Breast epithelium (tissue), 4 donors: ENCODE measurements at places on chromosomes 12 and 14.

- H3K27me3 ChIP-seq = no peaks in the 10 kb centered on the region
- H3K4me3 ChIP-seq = no peak overlapping the region
- no peaks in the 10 kb centered on the region for H3K4me1 ChIP-seq
- H3K27ac ChIP-seq = no peak overlapping the region
- DNase-seq = no peak
- no peaks in the 10 kb centered on the region for H3K36me3 ChIP-seq
Observed at GRCh38 chr12:68276402-68276930, 23.1 kb upstream of the IL22 start.

GRCh38 chr12:96521895-96522682 lies 32.7 kb downstream of the CFAP54 start:
- no peaks in the 10 kb centered on the region for H3K4me1 ChIP-seq
- no peak overlapping the region for H3K27ac ChIP-seq
- no peaks in the 10 kb centered on the region for H3K27me3 ChIP-seq
- no peak overlapping the region for H3K4me3 ChIP-seq
- no peaks in the 10 kb centered on the region for H3K36me3 ChIP-seq

GRCh38 chr12:123058980-123059379 lies 78.5 kb downstream of the ARL6IP4 start:
- no peaks in the 10 kb centered on the region for H3K27me3 ChIP-seq
- H3K4me1 ChIP-seq = peaks cover 14% of the 10 kb centered on the region
- no peak for DNase-seq
- no peaks in the 10 kb centered on the region for H3K36me3 ChIP-seq
- no peak overlapping the region for H3K4me3 ChIP-seq

GRCh38 chr14:76672123-76672522 lies 89.1 kb upstream of the VASH1 start:
- H3K27me3 ChIP-seq = no peaks in the 10 kb centered on the region
- no peak overlapping the region for H3K27ac ChIP-seq
- H3K36me3 ChIP-seq = no peaks in the 10 kb centered on the region
- no peaks in the 10 kb centered on the region for H3K4me1 ChIP-seq

DNA sequence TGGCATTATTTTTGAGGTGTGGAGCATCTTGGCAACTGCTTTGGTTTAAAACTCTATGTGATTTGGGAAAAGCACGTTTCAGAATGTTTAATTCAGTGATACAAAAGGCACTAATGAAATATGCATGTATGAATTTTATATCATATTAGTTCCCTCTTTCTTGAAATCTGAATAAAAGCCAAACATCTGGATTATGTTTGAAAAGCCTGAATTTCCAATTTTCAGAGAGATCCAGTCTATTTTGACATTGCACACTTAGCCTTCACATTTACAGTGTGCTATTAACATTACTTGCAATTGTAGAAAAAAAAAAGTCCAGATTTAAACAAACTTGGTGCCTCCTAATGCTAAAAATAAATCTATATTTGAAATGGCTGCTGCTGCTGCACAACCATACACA lies 219.1 kb upstream of the NPAS3 start:
- no peaks in the 10 kb centered on the region for H3K27me3 ChIP-seq
- no peaks in the 10 kb centered on the region for H3K36me3 ChIP-seq
- no peaks in the 10 kb centered on the region for H3K4me1 ChIP-seq

DNA sequence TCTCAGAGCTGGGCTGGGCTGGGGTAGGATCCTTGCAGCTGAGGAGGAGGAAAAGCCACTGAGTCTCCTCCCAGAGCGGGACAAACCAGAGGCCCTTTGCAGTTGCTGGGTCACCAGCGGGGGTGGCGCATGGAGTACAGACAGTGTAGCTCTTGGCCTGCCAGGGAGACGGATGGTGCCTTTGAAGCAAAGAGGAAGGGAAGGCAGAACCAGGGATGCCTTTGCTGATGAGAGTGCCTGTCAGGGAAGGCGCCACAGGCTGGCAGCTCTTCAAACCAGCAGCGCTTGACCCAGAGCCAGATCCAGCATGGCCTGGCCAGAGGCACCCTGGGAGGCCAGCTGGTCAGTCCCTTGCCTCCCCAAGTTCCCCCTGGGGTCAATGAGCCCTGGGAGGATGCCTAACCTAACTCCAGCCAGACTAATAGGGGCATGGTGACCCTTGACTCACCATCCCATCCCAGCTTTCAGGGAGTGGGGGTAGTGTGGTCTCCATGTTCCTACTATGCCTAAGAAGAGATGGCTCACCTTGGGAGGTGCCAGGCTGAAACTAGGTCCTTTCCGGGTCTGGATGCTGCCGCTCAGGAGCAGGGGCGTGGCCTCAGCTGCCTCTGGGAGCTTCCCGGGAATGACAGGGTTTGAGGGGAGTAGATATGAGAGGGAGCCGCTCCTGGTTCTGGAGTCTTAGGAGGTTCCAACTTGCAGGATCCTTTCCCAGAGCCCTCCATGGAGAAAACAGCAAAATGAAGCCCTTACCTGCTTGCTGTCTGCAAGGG lies 19.8 kb downstream of the VASH1 start:
- DNase-seq = no peak
- H3K4me1 ChIP-seq = no peaks in the 10 kb centered on the region
- no peaks in the 10 kb centered on the region for H3K36me3 ChIP-seq
- H3K27me3 ChIP-seq = no peaks in the 10 kb centered on the region

DNA sequence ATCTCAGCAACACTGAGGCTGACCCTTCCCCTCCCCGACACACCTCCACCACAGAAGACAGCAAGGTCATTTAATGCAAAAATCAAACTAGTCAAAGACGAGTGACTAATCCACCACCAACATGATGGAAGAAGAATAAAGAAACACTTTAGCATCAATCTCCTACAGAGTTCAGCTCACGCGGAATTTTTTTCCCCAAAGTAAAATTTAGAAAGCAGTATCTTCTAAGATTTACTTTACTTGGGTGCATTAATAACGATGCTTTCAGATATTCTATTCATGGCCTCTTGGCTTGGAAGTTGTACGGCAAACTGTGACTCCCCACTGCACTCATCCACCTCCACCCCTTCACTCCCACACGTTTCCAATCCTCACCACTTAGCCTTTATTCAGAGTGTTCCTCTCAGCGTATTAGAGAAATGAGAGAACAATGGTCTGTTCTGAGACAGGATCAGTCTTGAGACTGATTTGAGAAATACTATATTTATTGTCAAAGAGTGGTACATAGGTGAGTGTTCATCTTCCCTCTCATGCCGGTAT lies 1.9 kb downstream of the EGLN3 start:
- H3K4me1 ChIP-seq = no peaks in the 10 kb centered on the region
- H3K27ac ChIP-seq = no peak overlapping the region
- H3K36me3 ChIP-seq = no peaks in the 10 kb centered on the region
- no peaks in the 10 kb centered on the region for H3K27me3 ChIP-seq
- DNase-seq = no peak
- peak overlapping the region; percentile 65 for H3K4me3 ChIP-seq

- H3K36me3 ChIP-seq = no peaks in the 10 kb centered on the region
- H3K4me3 ChIP-seq = no peak overlapping the region
- DNase-seq = no peak
- H3K4me1 ChIP-seq = no peaks in the 10 kb centered on the region
- no peaks in the 10 kb centered on the region for H3K27me3 ChIP-seq
Observed at GRCh38 chr12:64709429-64709828, 49.8 kb downstream of the GNS start.

- no peaks in the 10 kb centered on the region for H3K4me1 ChIP-seq
- no peaks in the 10 kb centered on the region for H3K27me3 ChIP-seq
- H3K4me3 ChIP-seq = no peak overlapping the region
- DNase-seq = no peak
- no peak overlapping the region for H3K27ac ChIP-seq
Observed at GRCh38 chr12:120751389-120751788, 25.8 kb downstream of the ACADS start.

DNA sequence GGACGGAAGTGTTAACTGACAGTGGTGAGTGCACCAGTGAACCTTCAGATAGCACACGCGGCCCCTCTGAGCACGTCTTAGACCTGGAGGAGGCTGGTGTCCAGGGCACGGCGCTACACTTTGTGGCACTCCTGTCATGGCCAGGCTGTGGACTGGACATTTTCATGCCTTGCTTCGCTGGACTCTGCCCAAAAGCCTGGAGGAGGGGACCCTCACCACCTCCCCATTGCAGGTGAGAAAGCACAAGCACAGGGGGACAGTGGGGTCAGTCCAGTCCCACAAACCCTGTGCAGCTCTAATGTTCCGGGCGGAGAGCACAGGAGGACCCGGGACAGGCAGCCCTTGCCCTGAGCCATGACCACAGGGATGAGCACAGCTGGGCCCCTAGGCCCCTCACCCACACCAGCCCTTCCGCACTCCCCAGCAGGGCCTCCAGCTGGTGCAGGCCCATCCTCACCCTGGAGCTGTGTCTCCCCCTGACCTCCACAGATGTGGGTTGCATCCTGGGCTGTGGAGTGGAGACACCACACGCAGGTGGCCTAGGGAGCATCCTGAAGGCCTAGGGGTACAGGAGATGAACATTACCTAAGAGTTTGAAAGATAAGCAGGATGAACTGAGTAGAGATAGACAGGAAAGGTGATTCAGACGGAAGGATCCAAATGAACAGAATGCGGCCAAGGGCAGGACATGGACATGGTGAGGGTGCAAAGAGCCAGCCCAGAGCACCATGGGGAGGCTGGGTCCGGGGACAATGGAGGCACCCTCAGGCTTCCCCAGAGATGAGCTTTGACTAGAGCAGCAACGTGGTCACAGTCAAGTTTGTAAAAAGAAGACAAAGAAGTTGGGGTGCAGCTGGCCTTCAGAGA lies 132.8 kb downstream of the BCL11B start:
- H3K4me3 ChIP-seq = no peak overlapping the region
- no peak for DNase-seq
- no peak overlapping the region for H3K27ac ChIP-seq
- no peaks in the 10 kb centered on the region for H3K27me3 ChIP-seq

- H3K27ac ChIP-seq = no peak overlapping the region
- DNase-seq = no peak
- H3K4me3 ChIP-seq = no peak overlapping the region
Observed at GRCh38 chr14:43408472-43408871, 1098.6 kb downstream of the FSCB start.

DNA sequence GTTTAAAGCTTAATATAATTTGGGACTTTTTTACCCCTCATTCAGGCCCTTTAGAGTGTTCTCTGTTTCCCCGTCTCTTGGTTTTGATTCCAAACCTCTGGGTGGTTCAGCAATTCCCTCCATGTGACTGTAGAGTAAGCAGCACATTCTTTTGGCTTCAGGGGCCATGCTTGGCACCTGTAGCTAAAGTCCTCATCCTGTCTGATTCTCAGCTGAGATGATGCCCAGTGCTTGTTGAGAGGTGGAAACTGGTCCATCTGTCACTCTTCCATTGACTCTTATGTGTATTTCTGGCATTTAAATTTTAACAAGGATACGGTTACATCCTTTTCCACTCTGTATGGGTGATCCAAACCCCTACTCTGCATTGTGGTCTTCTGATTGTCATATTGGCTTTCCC lies 127.1 kb downstream of the DIO2 start:
- H3K4me1 ChIP-seq = no peaks in the 10 kb centered on the region
- no peak overlapping the region for H3K27ac ChIP-seq

GRCh38 chr12:110717037-110717436 lies 25.7 kb downstream of the PPP1CC start:
- H3K27me3 ChIP-seq = no peaks in the 10 kb centered on the region
- no peak overlapping the region for H3K27ac ChIP-seq
- no peak for DNase-seq
- no peaks in the 10 kb centered on the region for H3K4me1 ChIP-seq
- peaks cover 4% of the 10 kb centered on the region for H3K36me3 ChIP-seq

DNA sequence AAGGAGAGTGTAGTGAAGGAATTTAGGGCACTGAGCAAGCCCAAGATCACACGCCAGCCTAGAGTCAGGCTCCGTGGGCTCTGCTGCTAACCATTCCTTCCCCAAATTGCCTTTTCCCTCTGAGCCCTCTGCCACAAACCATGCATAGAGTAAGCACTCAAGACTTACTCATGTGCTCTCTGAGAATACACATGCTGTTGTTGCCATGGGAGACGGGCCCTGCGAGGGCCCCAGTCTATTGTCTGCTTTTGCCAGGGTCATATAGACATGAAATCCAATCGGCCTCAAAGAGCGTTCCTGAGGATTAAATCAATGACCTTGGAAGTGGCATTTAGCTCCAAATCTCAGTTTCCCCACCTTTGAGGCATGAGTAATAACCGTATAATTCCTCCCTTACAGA lies 48.7 kb upstream of the WSCD2 start:
- peaks cover 13% of the 10 kb centered on the region for H3K27me3 ChIP-seq
- no peak for DNase-seq
- H3K27ac ChIP-seq = no peak overlapping the region

DNA sequence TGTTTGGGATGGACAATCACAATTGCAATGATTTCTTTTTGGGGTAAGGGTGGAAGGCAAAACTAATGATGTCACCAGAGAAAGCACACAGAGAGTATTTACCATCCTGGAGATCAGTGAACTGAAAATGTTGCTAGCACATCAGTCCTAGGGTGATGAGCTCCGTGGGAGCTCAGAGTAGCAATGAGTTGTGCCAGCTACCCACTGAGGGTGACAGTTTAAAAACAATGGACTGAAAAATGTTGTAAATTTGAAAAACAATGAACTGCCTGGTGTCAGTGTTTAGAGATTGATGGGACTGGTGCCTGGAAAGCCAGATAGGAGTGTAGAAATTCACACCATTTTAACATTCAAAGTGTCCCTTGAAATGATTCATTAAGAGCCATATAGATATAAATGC lies 198.5 kb downstream of the ATP23 start:
- H3K4me3 ChIP-seq = no peak overlapping the region
- no peaks in the 10 kb centered on the region for H3K27me3 ChIP-seq
- H3K4me1 ChIP-seq = no peaks in the 10 kb centered on the region
- H3K36me3 ChIP-seq = no peaks in the 10 kb centered on the region
- no peak for DNase-seq

DNA sequence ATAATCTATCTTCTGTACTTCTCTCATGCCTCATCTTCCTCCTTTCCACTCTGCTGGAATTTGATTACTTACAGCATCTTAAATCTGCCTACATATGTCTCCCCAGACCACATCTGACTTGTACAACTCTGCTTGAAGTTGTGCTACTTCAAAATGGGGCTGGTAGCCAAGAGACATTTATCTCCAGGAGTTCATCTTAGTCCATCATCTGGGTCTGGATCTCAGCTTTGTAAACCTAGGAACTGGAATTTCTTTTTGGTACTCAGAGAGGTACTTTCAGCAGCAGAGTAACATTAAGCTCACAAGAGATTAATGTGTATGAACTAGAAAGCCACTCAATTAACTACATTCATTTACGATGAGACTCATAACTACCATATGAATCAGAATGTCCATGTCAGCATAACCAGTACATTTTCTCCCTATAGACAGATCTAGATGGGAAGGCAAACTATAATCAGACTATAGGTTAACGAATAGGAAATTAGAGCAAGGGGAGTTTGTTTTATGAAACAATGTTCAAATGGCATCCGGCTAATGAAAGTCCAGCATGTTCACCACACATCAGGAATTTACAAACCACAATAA lies 178.8 kb downstream of the CEP128 start:
- H3K36me3 ChIP-seq = no peaks in the 10 kb centered on the region
- H3K27ac ChIP-seq = no peak overlapping the region
- H3K27me3 ChIP-seq = no peaks in the 10 kb centered on the region
- no peak overlapping the region for H3K4me3 ChIP-seq
- no peaks in the 10 kb centered on the region for H3K4me1 ChIP-seq
